Liver (tissue), 10 donors: ENCODE measurements at places on chromosomes 12 and 14. TPM values are rescaled to one million over a fixed set of nuclear protein-coding genes. Genes with fewer than 3 reads are reported as not detected.

TMEM229B gene
- total RNA-seq = 2.0 TPM

MIP gene
- total RNA-seq = 0.50 TPM

PTPRR gene
- total RNA-seq = not detected

LMNTD1 gene
- total RNA-seq = not detected

GPR132 gene
- 1.2 TPM for total RNA-seq

NXPH4 gene
- total RNA-seq = not detected

DNA sequence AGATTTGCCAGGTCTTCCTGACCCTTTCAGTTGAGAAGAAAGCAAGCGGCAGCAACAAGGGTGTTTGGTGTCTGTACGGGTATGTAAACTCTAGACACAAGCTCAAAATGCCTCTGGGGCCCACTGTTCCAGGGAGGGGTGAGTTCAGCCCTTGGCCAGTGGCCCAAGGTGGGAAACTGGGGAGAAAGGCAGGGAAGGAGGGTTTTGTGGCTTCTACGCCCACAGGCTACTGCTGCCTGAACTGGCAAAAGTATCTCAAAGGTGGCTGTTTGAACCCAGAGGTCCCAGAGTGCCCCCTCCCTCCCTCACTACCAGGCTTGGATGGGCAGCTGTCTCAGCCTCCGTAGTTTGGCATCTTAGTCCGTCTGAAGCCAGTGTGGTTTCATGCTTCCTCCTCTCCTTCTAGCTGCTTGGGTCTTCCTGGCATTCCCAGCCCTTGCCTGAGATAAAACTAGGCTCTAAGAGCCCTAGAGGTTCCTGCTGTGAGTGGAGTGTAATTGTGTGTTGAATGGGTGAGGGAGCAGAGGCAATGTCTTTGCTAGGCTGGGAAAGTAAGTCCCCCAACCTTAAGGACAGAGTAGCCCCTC is 5.5 kb downstream of the HOXC5 start:
- H3K27me3 ChIP-seq = peaks cover 11% of the 10 kb centered on the region
- no peaks in the 10 kb centered on the region for H3K36me3 ChIP-seq
- DNase-seq = no peak
- no peak overlapping the region for H3K27ac ChIP-seq
- peaks cover 5% of the 10 kb centered on the region for H3K4me1 ChIP-seq

GRCh38 chr14:60989599-60989998 is 8.6 kb downstream of the SLC38A6 start:
- H3K36me3 ChIP-seq = no peaks in the 10 kb centered on the region
- H3K4me1 ChIP-seq = no peaks in the 10 kb centered on the region
- no peak for DNase-seq
- no peak overlapping the region for H3K27ac ChIP-seq
- no peak overlapping the region for H3K4me3 ChIP-seq
- H3K27me3 ChIP-seq = no peaks in the 10 kb centered on the region

DNA sequence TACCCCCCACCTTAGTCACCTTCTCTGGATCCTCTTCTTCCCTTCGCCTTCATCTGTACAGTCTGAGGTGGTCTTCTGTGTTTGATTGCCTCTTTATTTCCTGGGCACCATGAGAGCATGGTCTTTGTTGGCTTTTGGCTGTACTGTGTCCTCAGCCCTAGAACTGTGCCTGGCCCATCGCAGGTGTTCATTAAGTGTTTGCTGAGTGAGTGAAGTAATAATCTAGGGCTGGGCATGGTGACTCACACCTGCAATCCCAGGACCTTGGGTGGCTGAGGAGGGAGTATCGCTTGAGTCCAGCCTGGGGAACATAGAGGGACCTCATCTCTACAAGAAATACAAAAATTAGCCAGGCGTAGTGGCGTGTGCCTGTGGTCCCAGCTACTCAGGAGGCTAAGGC is 13.9 kb downstream of the ALDH2 start:
- H3K4me3 ChIP-seq = no peak overlapping the region
- no peak for DNase-seq
- H3K4me1 ChIP-seq = peaks cover 88% of the 10 kb centered on the region
- peak overlapping the region; percentile 82 for H3K27ac ChIP-seq
- H3K36me3 ChIP-seq = peaks cover 33% of the 10 kb centered on the region
- no peaks in the 10 kb centered on the region for H3K27me3 ChIP-seq

GRCh38 chr12:130347588-130347987 is 9.9 kb downstream of the PIWIL1 start:
- no peak overlapping the region for H3K27ac ChIP-seq
- no peaks in the 10 kb centered on the region for H3K27me3 ChIP-seq
- no peak for DNase-seq
- no peaks in the 10 kb centered on the region for H3K36me3 ChIP-seq

DNA sequence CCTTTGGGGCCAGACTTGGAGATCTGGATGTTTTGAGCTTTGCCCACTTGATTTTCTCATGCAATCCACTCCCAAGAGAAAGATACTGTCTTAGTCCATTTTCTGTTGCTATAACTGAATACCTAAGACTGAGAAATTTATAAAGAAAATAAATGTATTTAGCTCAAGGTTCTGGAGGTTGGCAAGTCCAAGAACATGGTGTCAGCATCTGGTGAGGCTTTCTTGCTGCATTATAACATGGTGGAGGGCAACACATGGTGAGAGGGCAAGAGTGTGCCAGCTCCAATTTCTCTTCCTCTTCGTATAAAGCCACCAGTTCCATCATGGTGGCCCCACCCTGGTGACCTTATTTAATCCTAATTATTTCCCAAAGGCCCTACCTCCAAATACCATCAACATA is 39.6 kb upstream of the NFKBIA start:
- no peak overlapping the region for H3K4me3 ChIP-seq
- H3K4me1 ChIP-seq = peaks cover 2% of the 10 kb centered on the region
- H3K27ac ChIP-seq = no peak overlapping the region
- H3K27me3 ChIP-seq = no peaks in the 10 kb centered on the region
- DNase-seq = no peak

- H3K4me3 ChIP-seq = no peak overlapping the region
- no peaks in the 10 kb centered on the region for H3K4me1 ChIP-seq
- no peak for DNase-seq
- H3K27ac ChIP-seq = peak overlapping the region; percentile 40
Observed at GRCh38 chr12:15278816-15279658, 43.3 kb upstream of the PTPRO start.

GRCh38 chr14:94313991-94314655 is 9.0 kb downstream of the SERPINA6 start:
- peaks cover 3% of the 10 kb centered on the region for H3K36me3 ChIP-seq
- H3K27ac ChIP-seq = peak overlapping the region; percentile 77
- H3K27me3 ChIP-seq = no peaks in the 10 kb centered on the region
- peak; percentile 28 for DNase-seq

DNA sequence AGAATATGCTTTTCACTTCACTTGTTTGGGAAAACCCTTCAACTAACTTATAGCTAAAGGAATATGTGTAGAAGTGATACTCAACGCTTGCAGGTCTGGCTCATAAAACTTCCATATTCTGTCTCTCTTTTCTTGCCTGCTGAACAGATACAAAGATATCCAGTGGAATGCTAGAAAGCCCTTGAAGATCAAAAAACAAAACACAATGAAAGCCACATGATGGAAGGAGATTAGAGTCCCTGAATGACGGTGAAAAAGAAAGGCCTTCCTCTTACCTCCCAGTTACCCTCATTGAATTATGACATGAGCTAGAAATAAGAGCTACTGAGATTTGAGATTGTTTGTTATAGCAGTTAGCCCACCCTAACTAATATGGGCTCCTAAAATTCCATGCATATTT is 28.2 kb upstream of the NELL2 start:
- H3K4me1 ChIP-seq = no peaks in the 10 kb centered on the region
- no peak for DNase-seq
- no peak overlapping the region for H3K4me3 ChIP-seq
- no peak overlapping the region for H3K27ac ChIP-seq
- no peaks in the 10 kb centered on the region for H3K36me3 ChIP-seq

DNA sequence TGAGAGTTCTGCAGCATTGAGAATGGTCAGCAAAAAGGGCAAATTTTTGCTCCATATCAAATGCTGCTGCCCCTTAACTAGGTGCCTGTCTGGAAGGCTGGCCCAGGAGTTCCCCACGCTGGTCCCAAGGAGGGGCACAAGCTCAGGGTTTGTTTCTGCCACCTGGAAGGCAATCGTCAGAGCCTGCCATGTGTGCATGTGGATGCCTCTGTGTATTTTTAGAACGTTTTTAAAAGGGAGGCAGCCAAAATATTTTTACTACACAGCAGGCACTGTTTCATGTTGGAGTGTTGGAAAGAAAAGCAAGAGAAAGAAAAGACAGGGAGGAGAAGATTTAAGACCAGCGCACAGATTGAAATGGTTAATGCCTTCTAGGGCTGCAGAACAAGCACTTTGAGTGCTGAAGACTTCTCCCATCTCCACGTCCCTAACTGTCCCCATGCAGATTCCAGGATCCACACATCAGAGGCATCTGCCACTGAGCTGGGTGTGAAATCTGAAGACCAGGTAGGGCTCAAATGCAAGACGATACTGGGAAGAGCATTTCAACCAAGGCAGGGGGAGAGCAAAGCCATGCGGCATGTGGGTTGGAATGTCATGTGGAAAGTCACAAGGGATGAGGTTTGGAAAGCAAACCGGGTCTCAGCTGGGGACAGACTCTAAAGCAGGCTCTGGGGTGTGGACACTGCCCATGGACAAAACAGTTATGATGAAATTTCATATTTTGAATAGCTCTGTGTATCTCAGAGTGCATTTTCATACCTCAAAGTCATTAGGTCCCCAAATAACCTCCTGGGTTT is 557.2 kb downstream of the BCL11B start:
- no peaks in the 10 kb centered on the region for H3K36me3 ChIP-seq
- H3K27me3 ChIP-seq = no peaks in the 10 kb centered on the region
- H3K4me3 ChIP-seq = no peak overlapping the region
- no peak for DNase-seq
- no peak overlapping the region for H3K27ac ChIP-seq

DNA sequence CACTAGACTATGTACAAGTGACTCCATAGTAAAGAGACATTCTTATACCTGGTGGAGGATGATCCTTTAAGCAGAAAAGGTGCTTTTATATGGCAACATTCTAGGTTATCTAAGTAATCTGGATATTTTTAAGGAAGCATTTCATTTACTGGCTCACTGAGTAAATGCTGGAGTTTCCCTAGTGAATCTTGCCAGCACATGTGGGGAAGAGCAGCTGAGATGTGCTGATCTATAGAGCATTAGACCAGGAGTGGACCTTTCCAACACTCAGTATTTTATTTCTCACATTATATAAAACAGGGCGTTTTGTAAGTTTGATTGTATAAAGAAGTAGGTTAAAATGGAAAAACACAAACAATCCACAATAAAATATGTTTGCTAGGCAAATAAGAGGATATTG is 478.5 kb downstream of the ATP23 start:
- H3K36me3 ChIP-seq = no peaks in the 10 kb centered on the region
- no peak overlapping the region for H3K27ac ChIP-seq
- no peaks in the 10 kb centered on the region for H3K4me1 ChIP-seq
- no peak overlapping the region for H3K4me3 ChIP-seq
- DNase-seq = no peak

DNA sequence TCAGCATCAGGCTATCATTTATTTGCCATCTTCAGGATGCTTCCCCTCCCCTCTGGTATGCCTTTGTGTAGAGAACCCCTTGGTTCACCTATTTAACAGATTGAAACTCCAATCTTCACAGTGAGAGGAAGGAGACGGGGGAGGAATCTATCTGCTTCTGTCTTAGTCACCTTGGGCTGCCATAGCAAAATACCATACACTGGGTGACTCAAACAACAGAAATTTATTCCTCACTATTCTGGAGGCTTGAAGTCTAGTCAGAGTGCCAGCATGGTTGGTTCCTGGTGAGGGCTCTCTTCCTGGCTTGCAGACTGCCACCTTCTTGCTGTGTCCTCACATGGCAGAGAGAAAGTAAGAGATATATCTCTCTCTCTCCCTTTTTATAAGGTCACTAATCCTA is 13.5 kb upstream of the EML1 start:
- no peaks in the 10 kb centered on the region for H3K36me3 ChIP-seq
- no peak overlapping the region for H3K4me3 ChIP-seq
- peaks cover 11% of the 10 kb centered on the region for H3K4me1 ChIP-seq
- no peak for DNase-seq

DNA sequence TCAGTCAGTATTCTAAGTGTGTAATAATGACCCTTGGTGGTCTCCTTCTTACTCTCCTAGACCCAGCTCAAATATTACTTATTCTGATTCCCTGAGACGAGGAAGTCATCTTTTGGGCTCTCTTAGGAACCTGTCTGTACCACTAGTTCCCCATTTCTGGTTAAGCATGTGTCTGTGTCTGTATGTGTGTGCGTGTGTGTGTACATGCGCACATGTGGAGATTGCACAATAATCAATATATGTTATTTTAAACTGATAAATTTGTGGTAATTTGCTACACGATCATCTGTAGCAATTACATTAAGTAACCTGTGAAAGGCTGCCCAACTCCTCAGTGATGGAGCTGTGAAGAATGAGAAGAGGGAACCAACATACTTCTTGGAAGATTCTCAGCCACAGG is 132.2 kb downstream of the ASCL4 start:
- no peak for DNase-seq
- H3K4me3 ChIP-seq = no peak overlapping the region
- no peaks in the 10 kb centered on the region for H3K36me3 ChIP-seq
- H3K27ac ChIP-seq = no peak overlapping the region

DNA sequence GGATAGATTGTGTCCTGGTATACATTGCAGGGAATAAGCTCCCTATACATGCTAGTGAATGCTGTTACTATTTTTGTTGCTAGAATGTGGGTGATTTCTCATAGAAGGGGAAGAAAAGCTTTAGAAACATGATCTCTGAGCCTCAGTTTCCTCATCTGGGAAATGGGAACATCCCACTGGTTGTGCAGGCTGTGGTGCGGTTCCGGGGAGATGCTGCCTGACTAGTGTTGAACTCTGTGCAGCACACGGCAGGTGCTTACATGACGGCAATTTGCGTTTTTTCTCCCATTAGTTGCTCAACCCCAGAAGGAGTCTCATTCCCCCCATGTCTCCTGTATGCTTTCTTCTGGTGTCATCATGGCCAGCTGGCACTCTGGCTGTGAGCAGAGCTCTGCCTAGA is 32.9 kb downstream of the FOXN4 start:
- no peaks in the 10 kb centered on the region for H3K36me3 ChIP-seq
- no peak overlapping the region for H3K27ac ChIP-seq
- H3K27me3 ChIP-seq = no peaks in the 10 kb centered on the region
- H3K4me3 ChIP-seq = no peak overlapping the region

- no peaks in the 10 kb centered on the region for H3K36me3 ChIP-seq
- no peaks in the 10 kb centered on the region for H3K4me1 ChIP-seq
Observed at GRCh38 chr14:99837822-99838221, 44.6 kb downstream of the EML1 start.
